ENCODE measurements at places on chromosomes 12 and 14. TPM values are rescaled to one million over a fixed set of nuclear protein-coding genes. Genes with fewer than 3 reads are reported as not detected.

GRCh38 chr14:24329736-24330135 lies 5.1 kb downstream of the ADCY4 start:
- peaks cover 3% of the 10 kb centered on the region for H3K4me1 ChIP-seq
- no peak overlapping the region for H3K4me3 ChIP-seq
- H3K27ac ChIP-seq: no peak overlapping the region
- H3K27me3 ChIP-seq: peaks cover 30% of the 10 kb centered on the region
- H3K36me3 ChIP-seq: no peaks in the 10 kb centered on the region
- no peak for DNase-seq

DNA sequence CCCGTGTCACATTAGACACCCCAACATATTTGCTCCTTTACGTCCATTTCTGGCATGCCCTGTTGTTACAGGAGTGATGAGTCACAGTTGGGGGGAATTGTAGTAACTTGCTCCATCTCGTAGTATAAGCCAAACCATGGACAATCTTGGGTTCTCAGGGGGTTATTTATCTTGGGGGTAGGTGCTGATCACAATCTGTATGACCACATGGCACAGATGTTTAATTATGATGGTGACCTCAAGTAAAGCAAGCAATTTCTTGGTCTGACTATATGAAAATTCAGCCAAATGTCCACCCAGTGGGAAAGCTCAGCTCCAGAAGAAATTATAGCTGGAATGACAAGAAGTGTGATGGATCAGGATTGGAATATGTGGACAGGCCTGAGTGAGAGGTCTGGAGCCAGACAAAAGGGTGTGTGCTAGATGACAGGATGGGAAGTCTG lies 32.1 kb upstream of the STON2 start:
- DNase-seq: no peak
- H3K4me1 ChIP-seq: no peaks in the 10 kb centered on the region
- peaks cover 39% of the 10 kb centered on the region for H3K27me3 ChIP-seq
- H3K27ac ChIP-seq: no peak overlapping the region
- no peaks in the 10 kb centered on the region for H3K36me3 ChIP-seq
- no peak overlapping the region for H3K4me3 ChIP-seq

GRCh38 chr14:66133666-66134065 lies 352.5 kb upstream of the CCDC196 start:
- H3K27ac ChIP-seq: no peak overlapping the region
- no peaks in the 10 kb centered on the region for H3K36me3 ChIP-seq
- DNase-seq: no peak
- H3K4me1 ChIP-seq: no peaks in the 10 kb centered on the region
- no peaks in the 10 kb centered on the region for H3K27me3 ChIP-seq
- no peak overlapping the region for H3K4me3 ChIP-seq

GRCh38 chr12:22600181-22600580 lies 24.8 kb upstream of the ETNK1 start:
- no peaks in the 10 kb centered on the region for H3K4me1 ChIP-seq
- no peak overlapping the region for H3K4me3 ChIP-seq
- no peaks in the 10 kb centered on the region for H3K36me3 ChIP-seq
- no peak overlapping the region for H3K27ac ChIP-seq
- no peaks in the 10 kb centered on the region for H3K27me3 ChIP-seq

DNA sequence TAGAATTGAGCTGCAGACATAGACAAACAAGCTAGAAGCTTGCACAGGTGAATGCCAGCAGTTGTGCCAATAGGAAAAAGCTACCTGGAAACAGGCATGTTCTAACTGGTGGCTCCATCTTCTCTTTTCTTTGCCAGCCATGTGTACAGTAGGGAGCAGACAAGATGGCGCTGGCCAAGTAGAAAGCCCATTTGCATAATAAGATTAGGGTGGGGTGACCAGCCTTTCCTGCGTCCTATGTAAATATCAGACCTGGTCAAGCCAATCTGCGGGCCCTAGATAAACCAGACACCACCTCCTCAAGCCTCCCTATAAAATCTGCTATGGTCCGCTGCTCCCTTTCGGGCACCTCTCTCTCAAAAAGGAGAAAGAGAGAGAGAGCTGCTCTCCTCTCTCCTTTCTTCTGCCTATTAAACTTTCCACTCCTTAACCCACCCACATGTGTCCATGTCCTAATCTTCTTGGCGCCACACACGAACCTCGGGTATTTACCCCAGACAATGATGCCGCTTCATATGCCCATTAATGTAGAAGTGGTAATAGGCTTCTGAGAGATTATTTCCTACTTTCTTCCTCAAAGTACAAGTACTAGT lies 201.0 kb downstream of the SLC25A21 start:
- H3K27me3 ChIP-seq: no peaks in the 10 kb centered on the region
- no peaks in the 10 kb centered on the region for H3K36me3 ChIP-seq
- no peak overlapping the region for H3K27ac ChIP-seq
- peaks cover 9% of the 10 kb centered on the region for H3K4me1 ChIP-seq
- no peak for DNase-seq
- no peak overlapping the region for H3K4me3 ChIP-seq

- peaks cover 22% of the 10 kb centered on the region for H3K4me1 ChIP-seq
- no peaks in the 10 kb centered on the region for H3K27me3 ChIP-seq
- no peak overlapping the region for H3K4me3 ChIP-seq
- H3K27ac ChIP-seq: no peak overlapping the region
- H3K36me3 ChIP-seq: peaks cover 13% of the 10 kb centered on the region
- DNase-seq: no peak
Observed at GRCh38 chr14:104739546-104740516, 13.1 kb upstream of the SIVA1 start.

GRCh38 chr14:101220921-101221510 lies 317.5 kb upstream of the RTL1 start:
- H3K27me3 ChIP-seq: peaks cover 30% of the 10 kb centered on the region
- no peaks in the 10 kb centered on the region for H3K36me3 ChIP-seq
- no peaks in the 10 kb centered on the region for H3K4me1 ChIP-seq
- DNase-seq: no peak
- H3K4me3 ChIP-seq: no peak overlapping the region

GRCh38 chr14:30966415-30967363 lies 58.8 kb upstream of the AP4S1 start:
- H3K4me1 ChIP-seq: no peaks in the 10 kb centered on the region
- peaks cover 12% of the 10 kb centered on the region for H3K36me3 ChIP-seq
- no peak overlapping the region for H3K4me3 ChIP-seq
- DNase-seq: peak; percentile 26
- H3K27me3 ChIP-seq: no peaks in the 10 kb centered on the region

- no peaks in the 10 kb centered on the region for H3K36me3 ChIP-seq
- H3K27ac ChIP-seq: no peak overlapping the region
- H3K4me3 ChIP-seq: no peak overlapping the region
- DNase-seq: no peak
- no peaks in the 10 kb centered on the region for H3K27me3 ChIP-seq
- H3K4me1 ChIP-seq: no peaks in the 10 kb centered on the region
Observed at GRCh38 chr14:30142216-30142615, 214.6 kb upstream of the PRKD1 start.

GRCh38 chr14:105937253-105938054 lies 411.1 kb downstream of the TMEM121 start:
- H3K27ac ChIP-seq: no peak overlapping the region
- no peak overlapping the region for H3K4me3 ChIP-seq
- no peaks in the 10 kb centered on the region for H3K27me3 ChIP-seq
- no peak for DNase-seq
- H3K36me3 ChIP-seq: no peaks in the 10 kb centered on the region
- no peaks in the 10 kb centered on the region for H3K4me1 ChIP-seq

DNA sequence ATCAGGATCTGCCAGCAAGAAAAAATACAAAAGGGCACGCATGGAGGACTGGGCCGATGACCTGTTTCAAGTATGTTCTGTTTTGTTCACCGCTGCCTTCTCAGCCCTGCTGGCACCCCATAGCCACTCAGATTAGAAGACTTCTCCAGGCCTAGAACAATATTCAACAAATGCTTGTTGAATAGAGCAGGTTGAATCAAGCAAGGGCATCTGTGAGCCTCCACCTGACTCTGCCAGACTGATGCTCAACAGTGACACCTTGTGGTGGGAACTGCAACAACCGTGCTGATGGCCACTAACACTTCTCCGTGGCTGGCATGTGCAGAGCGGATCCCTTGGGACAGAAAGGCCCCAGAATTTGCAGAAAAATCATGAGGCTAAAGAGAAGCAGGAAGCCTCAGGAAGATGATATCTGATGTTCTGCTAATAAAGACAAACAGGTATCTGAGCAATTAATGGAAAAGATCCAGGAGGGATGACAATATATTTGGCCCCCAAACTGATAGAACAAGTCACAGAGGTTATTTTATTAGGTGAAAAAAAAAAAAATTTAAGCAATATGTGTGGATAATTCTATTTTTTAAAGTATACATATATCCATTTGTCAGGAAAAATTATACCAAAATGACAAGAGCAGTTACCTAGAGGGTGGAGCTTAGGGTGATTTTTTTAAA lies 114.3 kb downstream of the KSR2 start:
- H3K27ac ChIP-seq: no peak overlapping the region
- no peaks in the 10 kb centered on the region for H3K27me3 ChIP-seq
- DNase-seq: peak; percentile 23
- H3K4me1 ChIP-seq: no peaks in the 10 kb centered on the region
- no peak overlapping the region for H3K4me3 ChIP-seq

DNA sequence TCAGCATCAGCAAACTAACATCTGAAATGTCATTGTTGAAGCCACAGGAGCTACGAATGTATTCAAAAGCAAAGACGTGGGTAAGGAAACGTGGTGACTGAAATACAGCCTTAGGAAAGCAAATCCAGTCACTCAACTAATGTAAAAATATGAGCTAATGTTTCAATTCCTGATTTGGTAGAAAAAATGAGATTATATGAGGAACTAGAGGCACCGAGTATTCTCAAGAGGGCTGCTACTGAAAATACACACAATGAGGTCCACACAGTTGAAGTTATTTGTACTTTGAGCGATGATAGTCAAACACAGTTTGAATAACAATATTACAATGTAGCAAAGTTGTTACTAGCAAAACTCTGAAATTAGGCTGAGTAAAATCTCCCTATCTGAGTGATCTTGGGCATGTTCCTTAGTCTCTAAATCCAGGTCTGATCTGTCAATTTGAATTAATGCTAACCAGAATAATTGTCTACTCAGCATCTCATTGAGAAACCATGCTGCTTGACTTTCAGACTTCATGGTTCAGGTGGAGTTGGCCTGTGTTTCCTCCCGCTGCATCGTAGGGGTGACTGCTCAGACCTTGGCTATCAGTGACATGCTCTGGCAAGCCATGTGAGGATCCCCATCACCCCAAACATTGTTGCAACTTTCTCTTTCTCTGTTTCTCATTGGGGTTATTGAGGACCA lies 467.1 kb upstream of the SOX5 start:
- no peak for DNase-seq
- no peaks in the 10 kb centered on the region for H3K36me3 ChIP-seq
- no peak overlapping the region for H3K4me3 ChIP-seq
- H3K4me1 ChIP-seq: 0 out of 2 replicates have a peak, but pooled peaks cover 2% of the 10 kb centered on the region

- H3K27ac ChIP-seq: no peak overlapping the region
- no peaks in the 10 kb centered on the region for H3K36me3 ChIP-seq
- H3K4me1 ChIP-seq: no peaks in the 10 kb centered on the region
- H3K4me3 ChIP-seq: no peak overlapping the region
- DNase-seq: no peak
- H3K27me3 ChIP-seq: no peaks in the 10 kb centered on the region
Observed at GRCh38 chr14:60266021-60266937, 17.3 kb downstream of the PPM1A start.

DNA sequence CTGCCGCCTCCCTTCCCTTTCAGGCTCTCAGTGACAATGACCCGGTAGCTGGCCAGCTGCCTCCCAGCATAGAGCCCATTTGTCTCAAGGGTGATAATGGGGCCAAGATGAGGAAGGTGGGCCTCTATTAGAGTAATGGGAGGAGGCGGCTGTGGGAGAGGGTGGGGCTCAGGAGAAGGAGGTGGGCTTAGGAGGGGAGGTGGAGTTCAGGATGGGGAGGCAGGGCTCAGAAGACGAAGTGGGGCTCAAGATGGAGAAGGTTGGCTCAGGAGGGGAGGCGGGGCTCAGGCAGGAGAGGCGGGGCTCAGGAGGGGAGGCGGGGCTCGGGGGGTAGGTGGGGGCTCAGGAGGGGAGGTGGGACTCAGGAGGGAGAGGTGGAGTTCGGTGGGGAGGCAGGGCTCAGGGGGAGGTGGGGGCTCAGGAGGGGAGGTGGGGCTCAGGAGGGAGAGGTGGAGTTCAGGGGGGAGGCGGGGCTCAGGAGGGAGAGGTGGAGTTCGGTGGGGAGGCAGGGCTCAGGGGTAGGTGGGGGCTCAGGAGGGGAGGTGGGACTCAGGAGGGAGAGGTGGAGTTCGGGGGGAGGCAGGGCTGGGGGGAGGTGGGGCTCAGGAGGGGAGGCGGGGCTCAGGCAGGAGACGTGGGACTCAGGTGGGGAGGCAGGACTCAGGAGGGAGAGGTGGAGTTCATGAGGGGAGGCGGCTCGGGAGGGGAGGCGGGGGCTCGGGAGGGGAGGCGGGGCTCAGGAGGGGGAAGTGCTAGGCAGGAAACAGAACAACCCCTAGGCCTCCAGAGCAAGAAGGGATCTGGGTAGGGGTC lies 36.8 kb downstream of the IQSEC3 start:
- no peak for DNase-seq
- H3K27ac ChIP-seq: no peak overlapping the region
- peaks cover 8% of the 10 kb centered on the region for H3K4me1 ChIP-seq
- no peak overlapping the region for H3K4me3 ChIP-seq
- peaks cover 24% of the 10 kb centered on the region for H3K27me3 ChIP-seq

DNA sequence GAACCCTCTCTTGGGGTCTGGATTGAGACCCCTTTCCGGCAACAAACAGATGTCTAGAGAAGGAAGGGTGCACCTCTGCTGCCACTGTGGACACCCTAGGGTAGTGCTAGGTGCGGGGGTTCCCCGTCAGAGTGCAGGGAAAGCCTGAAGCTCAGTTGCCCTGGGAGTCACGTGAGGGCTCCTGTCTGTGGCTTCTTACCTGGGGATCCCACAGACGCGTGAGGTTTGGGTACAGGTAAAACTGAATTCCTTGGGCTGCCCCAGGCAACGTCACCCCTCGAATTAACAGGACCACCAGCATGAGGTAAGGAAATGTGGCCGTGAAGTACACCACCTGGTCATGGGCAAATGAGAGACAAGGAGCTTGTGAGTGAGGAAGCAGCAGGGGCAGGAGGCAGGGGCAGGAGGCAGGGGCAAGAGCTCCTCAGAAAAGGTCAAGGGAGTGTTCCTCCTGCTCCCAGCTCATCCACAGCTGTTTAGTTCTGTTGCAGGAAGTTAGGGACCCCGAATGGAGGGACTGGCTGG lies 21.0 kb upstream of the SLC6A12 start:
- H3K27me3 ChIP-seq: peaks cover 43% of the 10 kb centered on the region
- DNase-seq: no peak
- H3K4me3 ChIP-seq: no peak overlapping the region
- no peaks in the 10 kb centered on the region for H3K4me1 ChIP-seq

DNA sequence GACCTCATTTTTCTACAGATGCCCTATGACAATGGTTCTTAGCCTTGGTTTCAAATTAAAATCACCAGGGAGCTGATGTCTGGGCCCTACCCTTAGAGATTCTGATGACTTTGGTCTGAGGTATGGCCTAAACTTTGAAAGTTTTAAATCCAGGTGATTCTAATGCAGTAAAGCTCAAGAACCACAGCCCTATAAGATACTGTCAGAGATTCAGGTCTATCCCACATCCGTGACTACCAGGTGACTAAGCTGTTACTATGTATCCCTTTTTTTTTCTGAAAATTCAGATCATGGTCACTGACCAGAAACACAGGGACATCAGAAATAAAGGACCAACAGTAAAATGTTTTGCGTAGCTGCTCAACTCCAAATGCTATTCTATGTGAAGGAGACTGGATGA lies 148.8 kb upstream of the BMP4 start:
- H3K27me3 ChIP-seq: peaks cover 1% of the 10 kb centered on the region
- H3K27ac ChIP-seq: no peak overlapping the region
- peaks cover 6% of the 10 kb centered on the region for H3K4me1 ChIP-seq
- no peak for DNase-seq
- H3K36me3 ChIP-seq: no peaks in the 10 kb centered on the region

UNC79 gene
- not detected for total RNA-seq

ATG101 gene
- 158 TPM for total RNA-seq

KRT72 gene
- not detected for total RNA-seq

HELB gene
- total RNA-seq: 3.6 TPM

ADAMTS20 gene
- not detected for total RNA-seq

TMEM179 gene
- total RNA-seq: not detected

IL26 gene
- not detected for total RNA-seq

LMNTD1 gene
- 4.3 TPM for total RNA-seq

BEGAIN gene
- total RNA-seq: 0.18 TPM

All from IMR-90 (cell line).